ENCODE measurements at places on chromosomes 1 and 21.

- DNase-seq, result peak; percentile 31
Observed at GRCh38 chr1:233294913-233295236, 650 bp downstream of the PCNX2 start.

DNA sequence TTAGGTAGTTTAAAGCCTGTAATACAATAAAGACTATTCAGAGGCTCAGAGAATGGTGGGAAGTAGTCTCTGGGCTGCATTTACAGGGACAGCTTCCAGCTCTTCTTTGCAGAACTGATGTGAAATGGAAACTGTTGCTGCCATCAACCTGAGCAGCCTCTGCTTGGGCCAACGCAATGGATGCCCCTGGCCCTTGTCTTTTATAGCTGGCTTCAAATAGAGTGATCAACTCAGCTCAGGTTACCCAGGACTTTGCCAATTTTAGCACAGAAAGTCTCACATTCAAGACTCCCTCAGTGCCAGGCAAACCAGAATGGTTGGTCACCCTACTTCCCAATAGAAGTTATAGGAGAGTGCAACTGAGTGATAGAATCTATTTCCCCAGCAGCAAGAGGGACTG is 18.1 kb upstream of the GALNT2 start:
- DNase-seq, result no peak

GRCh38 chr1:1069711-1070676 is 4.1 kb downstream of the RNF223 start:
- DNase-seq, result no peak

DNA sequence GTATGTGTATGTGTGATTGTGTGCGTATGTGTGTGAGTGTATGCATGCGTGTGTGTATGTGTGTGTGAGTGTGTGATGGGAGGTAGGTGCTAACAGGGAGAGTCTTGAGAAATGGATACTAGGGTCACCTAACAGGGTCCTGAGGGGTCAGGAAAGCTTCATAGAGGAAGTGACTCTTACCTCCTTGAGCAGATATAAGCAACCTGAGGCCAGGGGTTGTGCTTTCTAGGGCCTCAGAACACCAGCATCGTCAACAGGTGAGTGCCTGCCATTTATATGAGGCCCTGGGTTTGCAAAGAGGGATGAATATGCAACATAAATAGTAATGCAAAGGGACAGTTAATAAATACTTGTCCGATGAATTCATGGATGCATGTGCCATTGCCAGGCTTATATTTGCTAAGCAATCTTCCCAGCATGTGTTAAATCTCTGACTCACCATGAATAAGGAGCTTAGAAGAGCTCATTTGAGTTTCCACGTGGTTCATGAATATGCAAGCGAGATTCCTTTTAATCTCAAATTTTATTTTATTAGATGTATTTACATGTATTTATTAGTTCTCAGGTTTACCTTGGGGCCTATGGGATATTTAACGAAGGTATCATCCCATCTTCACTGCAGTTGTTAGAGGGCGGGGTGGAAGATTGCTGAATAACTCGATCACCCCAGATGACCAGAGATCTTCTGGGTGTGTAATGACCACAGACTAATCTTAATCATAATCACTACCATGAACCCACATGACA is 438.3 kb downstream of the CAMTA1 start:
- DNase-seq, result peak; percentile 72

- DNase-seq, result no peak
Observed at GRCh38 chr1:39688706-39689105, 2.5 kb downstream of the HPCAL4 start.

DNA sequence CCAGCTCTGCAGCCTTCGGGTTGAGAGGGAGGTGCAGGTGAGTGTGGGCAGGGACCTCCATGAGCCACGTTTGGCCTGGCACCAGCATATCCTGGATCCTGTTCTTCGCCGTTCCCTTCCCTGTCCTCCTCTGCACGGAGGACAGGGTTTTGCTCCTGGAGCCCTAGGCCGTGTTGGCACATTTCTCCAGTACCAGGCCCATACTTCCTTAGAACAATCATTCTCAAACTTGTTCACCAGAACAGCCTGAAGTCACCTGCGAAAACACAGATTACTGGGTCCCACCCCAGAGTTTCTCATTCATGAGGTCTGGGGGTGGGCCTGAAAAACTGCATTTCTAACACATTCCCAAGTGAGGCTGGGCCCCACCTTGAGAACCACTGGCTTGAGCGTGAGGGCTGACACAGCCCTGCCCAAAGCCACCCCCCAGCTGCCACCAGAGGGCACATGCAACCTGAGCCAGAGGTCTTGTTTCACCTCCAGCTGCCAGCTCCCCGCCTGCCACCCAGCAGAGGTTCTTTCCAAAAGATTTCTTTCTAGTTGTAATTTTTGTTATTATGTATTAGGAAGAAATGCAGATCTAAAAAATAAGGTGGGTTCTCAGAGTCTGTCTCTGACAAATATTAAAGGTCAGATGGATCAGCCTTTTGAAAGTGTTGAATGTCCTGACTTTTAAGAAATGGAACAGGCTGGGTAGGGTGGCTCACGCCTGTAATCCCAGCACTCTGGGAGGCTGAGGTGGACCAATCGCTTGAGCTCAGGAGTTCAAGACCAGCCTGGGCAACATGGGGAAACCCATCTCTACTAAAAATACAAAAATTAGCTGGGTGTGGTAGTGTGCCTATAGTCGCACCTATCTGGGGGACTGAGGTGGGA is 39.6 kb upstream of the LDLRAP1 start:
- no peak for DNase-seq

DNA sequence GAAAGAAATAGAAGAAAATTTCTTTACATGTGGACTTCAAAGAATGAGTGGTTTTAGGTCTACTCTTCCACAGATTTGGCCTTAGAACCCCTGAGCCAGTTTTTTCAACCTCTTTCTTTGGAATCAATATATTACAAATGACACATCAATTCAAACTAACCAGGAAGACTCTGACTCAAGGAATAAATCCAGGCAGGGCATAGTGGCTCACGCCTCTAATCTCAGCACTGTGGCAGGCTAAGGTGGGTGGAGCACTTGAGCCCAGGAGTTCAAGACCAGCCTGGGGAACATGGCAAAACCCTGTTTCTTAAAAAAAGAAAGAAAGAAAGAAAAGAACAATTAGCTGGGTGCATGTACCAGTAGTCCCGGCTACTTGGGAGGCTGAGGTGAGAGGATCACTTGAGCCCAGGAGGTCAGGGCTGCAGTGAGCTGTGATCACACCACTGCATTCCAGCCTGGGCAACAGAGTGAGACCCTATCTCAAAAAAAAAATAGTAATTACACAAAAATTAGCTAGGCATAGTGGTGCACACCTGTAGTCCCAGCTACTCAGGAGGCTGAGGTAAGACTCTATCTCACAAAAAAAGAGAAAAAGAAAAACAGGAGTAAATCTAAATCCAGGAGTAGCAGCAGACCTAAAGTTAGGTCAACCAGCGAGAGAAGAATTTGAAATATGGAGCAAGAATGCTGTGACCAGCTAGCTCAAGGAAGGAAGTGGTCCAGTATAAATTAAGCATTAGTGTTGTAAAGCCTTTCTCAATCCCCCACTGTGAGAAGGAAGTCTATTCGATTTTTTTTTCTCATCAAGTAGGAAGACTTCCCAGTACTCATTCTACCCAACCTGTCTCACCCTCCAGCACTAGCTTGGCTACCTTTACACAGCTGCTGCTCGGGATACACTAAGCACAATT is 1.9 kb downstream of the SORT1 start:
- no peak for DNase-seq

DNA sequence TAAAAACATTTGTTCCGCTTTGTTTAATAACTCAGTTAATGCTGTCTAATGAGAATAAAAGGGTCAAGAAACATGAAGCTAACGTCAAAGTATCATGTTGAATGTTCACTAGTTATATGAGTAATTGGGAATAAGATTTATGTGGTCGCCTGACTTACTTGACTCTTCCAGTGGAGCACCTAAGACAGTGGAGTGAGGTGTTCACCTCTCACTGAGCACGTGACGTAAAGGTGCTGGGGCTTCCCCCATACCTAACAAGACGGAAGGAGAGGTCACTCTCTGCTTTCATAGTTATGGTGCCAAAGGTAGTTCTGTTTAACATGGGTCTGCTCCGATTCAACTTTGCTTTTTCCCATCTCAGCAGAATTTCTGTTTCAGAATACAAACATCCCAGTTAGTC is 686 bp downstream of the KMO start:
- DNase-seq, result no peak
